ENCODE measurements at places on chromosomes 7 and 10.

DNA sequence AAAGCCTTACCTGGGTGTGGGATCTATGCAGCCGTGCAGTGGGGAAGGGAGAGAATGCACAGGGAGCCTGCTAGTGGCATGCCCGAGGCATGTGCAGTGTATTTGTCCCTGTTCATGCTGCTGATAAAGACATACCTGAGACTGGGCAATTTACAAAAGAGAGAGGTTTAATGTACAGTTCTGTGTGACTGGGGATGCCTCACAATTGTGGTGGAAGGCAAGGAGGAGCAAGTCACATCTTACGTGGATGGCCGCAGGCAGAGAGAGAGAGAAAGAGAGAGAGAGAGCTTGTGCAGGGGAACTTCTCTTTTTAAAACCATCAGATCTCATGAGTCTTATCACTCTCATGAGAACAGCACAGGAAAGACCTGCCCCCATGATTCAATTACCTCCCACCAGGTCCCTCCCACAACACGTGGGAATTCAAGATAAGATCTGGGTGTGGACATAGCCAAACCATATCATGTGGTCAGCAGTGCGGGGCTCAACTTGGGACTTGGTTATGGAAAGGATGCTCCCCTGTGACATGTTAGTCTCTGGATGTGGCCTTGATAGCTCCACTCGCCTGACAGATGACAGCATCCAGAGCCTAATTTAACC is 128.9 kb downstream of the DOCK1 start:
- DNase-seq, result no peak

DNA sequence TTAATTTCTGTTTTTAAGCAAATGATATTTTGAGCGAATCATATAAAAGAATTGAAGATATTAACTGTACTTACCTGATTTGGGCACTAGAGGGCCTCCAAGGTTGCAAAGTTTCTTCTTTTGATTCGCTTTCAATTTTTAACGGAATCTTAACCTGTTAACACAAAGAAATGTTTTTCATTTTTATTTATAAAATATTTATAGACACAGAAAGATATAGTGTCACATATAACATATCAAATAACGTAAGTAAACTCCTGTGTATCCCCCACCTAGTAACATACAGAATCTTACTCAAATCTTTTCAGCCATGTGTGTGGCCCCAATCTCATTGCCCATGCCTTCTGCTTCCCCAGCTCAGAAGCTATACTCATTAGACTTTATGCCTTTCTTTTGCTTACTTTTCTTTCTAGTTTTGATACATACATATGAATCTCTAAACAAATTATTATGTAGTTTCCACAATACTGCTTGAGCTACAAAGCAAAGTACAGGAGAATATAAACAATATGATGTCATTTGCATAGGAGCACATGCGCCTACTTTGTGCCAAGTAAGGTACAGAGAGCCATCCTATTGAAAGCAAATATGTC is 49.5 kb upstream of the ZPBP start:
- no peak for DNase-seq

GRCh38 chr10:132714096-132714985 is 71.6 kb downstream of the NKX6-2 start:
- DNase-seq, result no peak

GRCh38 chr7:98836811-98837629 is 32.8 kb downstream of the TMEM130 start:
- DNase-seq, result no peak

- no peak for DNase-seq
Measured at GRCh38 chr7:117066668-117067067, 113.4 kb downstream of the ST7 start.

DNA sequence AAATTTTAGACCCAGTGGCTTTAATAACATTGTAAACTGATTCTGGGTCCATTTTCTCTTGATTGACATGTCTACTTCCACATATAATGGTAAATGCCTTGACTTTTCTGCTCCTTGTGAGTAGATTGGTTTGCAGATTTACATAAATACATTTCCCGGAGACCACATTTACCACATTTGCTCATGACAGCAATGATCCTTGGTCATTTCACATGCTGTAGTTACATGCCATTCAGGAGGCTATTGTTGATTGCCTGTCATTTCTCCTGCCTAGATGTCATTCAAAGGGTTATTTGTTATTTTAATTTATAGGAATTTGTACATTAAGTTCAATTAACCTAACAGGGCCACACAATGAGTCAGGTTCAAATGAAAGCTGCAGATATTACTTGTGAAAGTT is 280.5 kb downstream of the CNTNAP2 start:
- no peak for DNase-seq
